KG1 (cell line): ENCODE measurements at places on chromosomes 12 and 14.

DNA sequence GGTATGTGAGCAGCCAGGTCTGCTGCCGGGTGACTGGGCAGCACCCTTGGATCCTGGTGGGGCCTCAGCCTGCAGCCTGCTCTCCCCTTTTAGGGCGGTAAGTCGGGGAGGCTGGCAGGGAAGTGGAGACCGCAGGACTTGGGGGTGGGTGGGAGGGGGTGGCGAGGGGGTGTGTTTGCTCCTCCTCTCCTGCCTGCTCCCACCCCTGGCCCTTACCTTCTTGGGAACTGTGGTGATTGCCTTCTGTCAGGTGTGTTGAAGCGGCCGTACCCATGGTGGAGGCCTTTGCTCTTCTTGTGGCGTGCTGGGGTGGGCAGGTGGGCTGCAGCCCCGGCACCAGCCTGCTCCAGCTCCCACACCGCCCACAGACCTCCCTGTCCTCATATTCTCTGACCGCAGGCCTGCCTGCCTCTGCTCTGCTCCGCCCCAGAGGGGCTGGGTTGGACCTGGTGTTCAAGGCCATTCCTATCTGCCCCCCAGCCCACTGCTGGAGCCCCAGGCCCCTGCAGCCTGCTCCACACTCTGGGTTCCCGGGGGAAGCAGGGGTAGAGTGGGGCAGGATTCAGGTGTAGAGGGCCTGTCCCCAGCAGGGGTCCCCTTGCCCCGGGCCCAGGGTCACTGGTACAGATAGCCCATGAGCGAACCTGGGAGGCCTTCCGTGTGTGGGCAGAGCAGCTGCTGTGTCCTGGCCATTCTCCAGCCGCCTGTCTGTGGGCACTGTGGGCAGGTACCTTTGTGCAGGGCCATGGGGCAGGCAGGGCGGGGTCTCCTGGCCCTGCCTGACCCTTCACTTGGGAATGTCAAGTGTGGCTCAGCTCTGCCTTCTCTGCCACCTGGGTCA is 5.2 kb downstream of the TEDC1 start:
- no peak for DNase-seq

DNA sequence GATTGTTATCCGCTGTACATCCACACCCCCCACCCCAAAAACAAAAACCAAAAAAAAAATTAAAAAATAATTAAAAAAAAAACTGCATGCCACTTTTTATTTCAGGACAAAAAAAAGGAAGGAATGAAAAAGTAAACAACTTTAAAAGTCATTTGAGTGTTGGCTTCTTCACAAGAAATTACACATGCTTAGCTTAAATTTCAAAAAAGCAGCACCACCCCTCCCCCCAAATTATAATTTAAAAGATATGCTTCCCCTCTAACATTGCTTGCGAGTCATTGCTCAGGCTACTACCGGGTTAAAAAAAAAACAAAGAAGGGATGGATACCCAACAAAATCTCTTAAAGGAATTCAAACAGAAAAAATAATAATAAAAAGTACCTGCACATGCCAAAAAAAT is 98.5 kb downstream of the BCL11B start:
- DNase-seq = no peak

- DNase-seq = no peak
Observed at GRCh38 chr14:88025313-88025712, 20.4 kb downstream of the GPR65 start.

DNA sequence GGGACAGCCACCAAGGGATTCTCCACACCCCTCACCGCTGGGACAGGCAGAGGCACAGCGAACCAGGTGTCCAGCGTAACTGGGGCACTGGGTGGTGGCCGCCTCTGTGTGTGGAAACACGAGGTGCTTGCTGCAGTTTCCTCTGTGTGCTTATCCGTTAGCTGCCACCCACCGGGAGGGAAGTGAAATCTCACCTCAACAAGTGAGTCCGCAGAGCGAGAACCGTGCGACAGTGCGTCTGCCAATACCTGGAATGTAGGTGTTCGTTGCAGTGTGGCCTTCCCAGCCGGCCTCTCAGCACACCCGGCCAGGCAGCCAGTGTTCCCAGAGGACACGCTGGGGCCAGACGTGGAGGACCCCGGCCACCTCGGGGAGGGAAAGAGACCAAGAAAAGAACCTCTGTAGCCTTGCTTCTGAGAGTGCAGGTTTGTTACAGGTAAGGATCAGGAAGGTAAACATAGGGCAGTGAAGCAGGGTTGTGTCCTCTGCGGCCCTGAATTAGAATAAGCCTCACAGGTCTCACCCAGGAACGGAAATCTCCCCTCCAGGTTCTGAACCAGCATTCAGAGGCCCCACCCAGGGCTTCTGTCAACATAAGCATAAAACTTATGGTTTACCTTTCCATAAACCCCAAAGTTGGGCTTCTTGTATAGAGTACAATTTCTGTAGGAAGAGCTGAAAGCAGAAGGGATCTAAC is 1.5 kb downstream of the BCL2L14 start:
- no peak for DNase-seq

DNA sequence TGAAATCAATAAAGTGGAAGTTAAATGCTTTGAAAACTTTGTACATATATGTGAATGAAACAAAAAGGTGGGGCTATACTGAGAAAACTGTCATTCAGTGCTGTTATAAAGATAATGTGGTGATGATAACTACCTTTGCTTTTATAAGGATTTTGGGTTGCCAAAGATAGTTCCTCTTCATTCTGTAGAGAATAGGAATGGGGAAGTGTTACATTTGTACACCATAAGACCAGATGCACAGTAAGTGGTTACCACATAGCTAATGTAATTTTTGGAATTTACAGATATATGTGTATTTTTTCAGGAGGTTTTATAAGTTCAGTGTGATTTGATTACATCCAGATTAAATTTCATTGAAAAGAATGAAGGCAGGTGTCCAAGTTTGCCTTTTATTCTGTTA is 18.1 kb downstream of the RAB21 start:
- DNase-seq = no peak

- DNase-seq = no peak
Observed at GRCh38 chr12:116556964-116557698, 2.0 kb upstream of the MAP1LC3B2 start.

- no peak for DNase-seq
Observed at GRCh38 chr14:104387022-104388010, 192.2 kb upstream of the C14orf180 start.

GRCh38 chr14:80956922-80957321 is 1.5 kb downstream of the TSHR start:
- DNase-seq = no peak

GRCh38 chr14:77520555-77520954 is 21.9 kb upstream of the ISM2 start:
- DNase-seq = no peak

DNA sequence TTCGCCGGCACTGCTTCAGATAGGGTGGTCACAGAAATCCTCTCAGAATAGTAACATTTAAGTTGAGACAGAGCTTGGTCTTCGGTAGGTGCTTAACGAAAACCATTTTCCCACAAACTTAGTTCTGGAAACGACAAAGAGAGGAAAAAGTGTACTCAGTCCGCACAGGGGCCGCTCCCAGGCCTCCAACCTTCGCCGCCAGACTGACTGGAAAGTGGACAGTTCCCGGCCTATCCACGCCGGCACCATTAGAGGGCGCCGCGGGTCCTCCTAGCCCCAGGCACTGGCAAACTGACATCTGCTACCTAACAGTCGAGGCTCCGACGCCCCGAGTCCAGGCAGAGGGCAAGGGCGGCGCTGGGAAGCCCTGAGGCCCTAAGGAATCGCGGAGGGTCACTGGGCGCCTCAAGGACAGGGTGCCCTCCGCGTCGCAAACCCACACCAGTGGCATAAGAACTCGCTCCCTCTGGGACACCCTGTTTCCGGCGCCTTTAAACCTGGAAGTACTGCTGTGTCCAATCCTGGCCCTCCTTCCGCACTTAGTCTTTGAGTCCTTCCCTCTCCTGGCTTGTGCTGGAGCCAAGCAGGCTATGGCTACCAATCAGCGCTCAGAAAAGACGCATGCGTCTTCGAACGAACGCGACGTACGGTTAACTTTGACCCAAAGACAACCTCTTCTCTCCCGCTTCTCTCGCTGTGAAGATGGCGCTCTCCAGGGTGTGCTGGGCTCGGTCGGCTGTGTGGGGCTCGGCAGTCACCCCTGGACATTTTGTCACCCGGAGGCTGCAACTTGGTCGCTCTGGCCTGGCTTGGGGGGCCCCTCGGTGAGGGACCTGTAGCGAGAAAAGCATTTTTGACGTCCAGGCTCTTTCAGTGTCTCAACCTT is at the start of gene LETMD1:
Gene LETMD1 (plus strand): TSS at position 673 of the 886 bp plus-strand sequence. CDS start 30 bp downstream, at position 703.
- DNase-seq = peak; percentile 92
